GM23338 (cell line): ENCODE measurements at places on chromosomes 5 and 9. TPM values are rescaled to one million over a fixed set of nuclear protein-coding genes. Genes with fewer than 3 reads are reported as not detected.

- no peak for DNase-seq
- H3K4me3 ChIP-seq: no peak overlapping the region
These were observed 183.3 kb downstream of the DIRAS2 start for GRCh38 chr9:90459321-90459720.

DNA sequence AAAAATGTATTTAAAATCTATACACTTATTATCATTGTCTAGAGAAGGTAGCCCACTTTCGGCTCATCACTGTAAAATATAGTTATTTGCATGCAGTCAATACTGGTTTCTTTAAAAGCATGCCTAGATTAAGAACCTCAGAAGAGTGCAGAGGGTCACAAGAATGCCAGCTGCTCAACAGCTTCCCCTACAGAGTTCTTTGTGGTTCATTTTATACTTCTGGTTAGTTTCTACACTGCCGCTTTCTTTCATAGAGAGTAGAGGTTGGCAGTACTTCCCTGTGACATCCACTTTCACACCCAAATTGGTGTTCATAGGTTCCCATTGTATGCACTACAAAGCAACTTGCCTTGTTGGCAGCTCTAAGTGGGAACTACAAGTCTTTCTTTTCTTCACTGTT lies 137.3 kb downstream of the KIAA0825 start:
- H3K27ac ChIP-seq: no peak overlapping the region
- H3K4me1 ChIP-seq: no peaks in the 10 kb centered on the region
- no peak overlapping the region for H3K4me3 ChIP-seq
- no peaks in the 10 kb centered on the region for H3K27me3 ChIP-seq
- no peak for DNase-seq

- H3K36me3 ChIP-seq: 0 out of 2 replicates have a peak, but pooled peaks cover 2% of the 10 kb centered on the region
- H3K27ac ChIP-seq: no peak overlapping the region
- H3K4me3 ChIP-seq: no peak overlapping the region
These were observed 21.8 kb downstream of the MEF2C start for GRCh38 chr5:88861231-88861630.

DNA sequence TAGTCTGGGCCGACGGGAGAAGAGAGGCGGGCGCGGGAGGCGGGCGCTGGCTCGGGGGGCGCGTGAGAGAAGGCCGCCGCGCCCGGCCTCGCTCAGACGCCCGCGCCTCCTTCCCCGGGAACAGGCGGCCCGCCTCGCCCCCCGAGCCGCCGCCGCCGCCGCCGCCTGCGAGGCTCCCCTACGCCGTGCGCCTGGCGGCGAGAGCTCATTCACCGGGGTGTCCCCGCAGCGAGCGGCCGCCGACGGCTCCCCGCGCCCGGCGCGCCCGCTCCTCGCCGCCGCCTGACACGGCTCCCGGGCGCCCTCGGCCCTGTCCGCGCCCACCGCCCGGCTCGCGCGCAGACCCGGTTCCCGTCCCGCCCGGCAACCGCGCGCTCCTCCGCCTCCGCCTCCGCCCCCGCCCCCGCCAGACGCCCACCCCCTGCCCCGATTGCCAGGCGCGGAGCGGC lies at the start of gene GNAQ:
Gene GNAQ, minus strand, starts transcription at position 368 of the 449 bp plus-strand sequence. CDS start 576 bp downstream, outside the sequence.
- H3K4me1 ChIP-seq: peaks cover 26% of the 10 kb centered on the region
- no peaks in the 10 kb centered on the region for H3K27me3 ChIP-seq
- peak within 1 kb of the TSS; percentile 83 for H3K4me3 ChIP-seq
- peak; percentile 59 for DNase-seq

Gene TRMT10B
- total RNA-seq: 3.1 and 3.4 TPM in 2 replicates

Gene MLANA
- total RNA-seq: not detected in 2 replicates

Gene PCDHB14
- 3.2 and 4.1 TPM in 2 replicates for total RNA-seq

Gene ST8SIA4
- 0.28 and 1.3 TPM in 2 replicates for total RNA-seq

Gene POLE3
- 39.2 and 44.4 TPM in 2 replicates for total RNA-seq

Gene LCN6
- total RNA-seq: not detected in 2 replicates
